Suprapubic skin (tissue), 4 donors: ENCODE measurements at places on chromosomes 3 and 15. TPM values are rescaled to one million over a fixed set of nuclear protein-coding genes. Genes with fewer than 3 reads are reported as not detected.
A peak's percentile ranks its signal among the peaks of the same experiment; 100 is the strongest.

GRCh38 chr3:122097141-122097540, 42.0 kb downstream of the CD86 start:
- DNase-seq: no peak

DNA sequence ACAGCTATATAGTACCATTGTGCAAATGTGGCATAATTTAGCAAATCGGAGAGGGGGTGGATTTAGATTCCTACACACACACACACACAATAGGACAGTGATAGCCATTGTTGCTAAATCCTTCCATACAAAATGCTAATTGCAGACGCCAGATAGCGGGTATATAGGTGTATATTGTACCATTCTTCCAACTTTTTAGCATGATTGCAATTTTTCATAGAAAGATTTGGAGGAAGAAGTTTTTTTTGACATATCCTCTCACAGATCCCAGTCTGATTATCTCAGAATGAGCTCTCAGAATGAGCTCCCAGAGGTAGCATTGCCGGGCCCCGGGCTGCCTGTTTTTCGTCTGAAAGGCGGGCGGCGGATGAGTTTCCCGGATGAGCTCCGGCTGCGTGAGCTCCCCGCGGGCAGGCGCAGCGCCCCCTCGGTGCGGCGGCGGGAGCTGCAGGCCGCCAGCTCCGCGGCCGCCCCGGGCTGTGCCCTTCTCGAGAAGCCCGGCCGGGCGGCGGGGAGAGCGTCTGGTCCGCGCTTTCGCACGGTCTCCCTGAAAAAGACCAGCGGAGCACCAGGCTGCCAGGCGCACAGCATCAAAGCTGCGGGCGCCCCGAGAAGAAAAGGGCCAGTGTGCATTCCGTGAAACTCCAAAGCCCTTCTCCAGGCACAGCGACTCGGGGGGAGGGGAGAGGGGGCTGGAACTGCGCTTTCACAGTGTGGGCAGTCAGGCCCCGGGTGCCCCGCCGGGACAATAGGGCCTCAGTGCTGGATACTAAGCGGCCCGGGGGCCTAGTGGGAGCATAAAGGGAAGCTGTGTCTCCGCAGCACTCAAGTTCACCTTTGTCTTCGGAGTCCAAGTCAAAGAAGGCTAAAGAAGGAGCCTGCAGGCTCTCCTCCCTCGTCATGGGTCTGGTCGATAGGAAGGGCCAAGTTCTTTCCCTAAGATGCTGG, 12.0 kb upstream of the SHC4 start:
- DNase-seq: peak; percentile 81

The GOLGA8Q gene
- not detected for total RNA-seq

The HIGD2B gene
- not detected for total RNA-seq

GRCh38 chr15:40843885-40844695, at the start of gene SPINT1:
Gene SPINT1, plus strand, starts transcription at chr15:40844048. Its CDS starts 507 bp downstream, at chr15:40844555.
- DNase-seq: no peak
